ENCODE measurements at places on chromosomes 13 and 19.

GRCh38 chr13:90618133-90618532 lies 729.4 kb upstream of the MIR17HG start:
- DNase-seq, result no peak

- no peak for DNase-seq
These were observed 783 bp downstream of the RHPN2 start for GRCh38 chr19:33063753-33064457.

DNA sequence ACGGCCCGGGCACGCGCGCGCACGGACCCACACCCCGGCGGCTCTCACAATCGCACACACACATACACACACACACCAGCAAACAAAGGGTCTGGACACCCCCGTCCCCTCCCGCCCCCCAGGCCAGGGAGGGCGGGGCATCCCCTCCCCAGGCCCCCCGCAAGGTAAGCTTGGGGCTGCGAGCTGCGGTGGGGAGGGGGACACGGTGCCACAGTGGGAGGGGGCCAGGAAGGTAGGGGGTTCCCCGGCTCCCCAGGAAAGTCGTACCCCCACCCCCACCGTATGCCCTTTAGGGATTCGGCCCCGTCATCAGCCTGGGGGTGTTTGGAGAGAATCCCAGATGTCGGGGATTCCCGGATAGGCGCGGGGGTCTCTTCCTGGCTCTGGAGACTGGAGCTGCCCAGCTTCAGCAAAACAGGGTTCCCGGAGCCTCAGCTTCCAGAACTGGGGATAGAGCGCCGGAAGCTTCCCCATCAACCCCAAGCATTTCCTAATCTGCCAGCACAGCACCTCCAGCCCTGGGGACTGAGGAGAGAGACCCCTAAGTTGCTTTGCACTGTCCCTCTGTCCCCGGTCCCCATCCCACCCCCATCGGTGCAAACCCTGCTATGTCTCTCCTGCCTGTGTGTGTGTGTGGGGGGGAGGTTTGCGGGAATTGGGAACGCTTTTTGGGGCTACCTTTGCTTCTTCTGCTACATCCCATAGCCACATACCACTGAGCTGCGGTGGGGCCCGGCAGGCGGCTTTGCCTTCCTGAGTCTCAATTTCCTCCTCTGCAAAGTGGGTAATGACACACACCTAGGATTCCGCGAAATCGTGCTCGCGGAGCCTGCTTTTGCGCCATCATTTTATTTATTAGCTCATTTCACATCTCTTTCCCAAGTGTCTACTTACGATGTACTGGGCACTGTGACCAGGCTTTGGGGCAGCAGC lies 1.8 kb upstream of the CDC37 start:
- DNase-seq, result no peak

DNA sequence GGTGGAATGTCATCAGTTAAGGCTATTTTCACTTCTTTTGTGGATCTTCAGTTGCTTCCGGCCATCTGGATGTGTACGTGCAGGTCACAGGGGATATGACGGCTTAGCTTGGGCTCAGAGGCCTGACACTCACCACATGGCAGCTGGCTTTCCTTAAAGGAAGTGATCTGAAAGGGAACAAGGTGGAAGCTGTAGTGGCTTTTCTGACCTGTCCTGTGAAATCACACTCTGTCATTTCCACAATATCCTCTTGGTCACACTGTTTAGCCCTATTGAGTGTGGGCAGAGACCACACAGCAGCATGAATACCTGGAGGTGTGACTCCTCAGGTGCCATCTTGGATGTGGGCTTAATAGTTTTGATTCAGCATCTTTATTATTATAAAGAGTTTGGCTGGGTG lies 4.5 kb upstream of the BAX start:
- DNase-seq, result no peak

DNA sequence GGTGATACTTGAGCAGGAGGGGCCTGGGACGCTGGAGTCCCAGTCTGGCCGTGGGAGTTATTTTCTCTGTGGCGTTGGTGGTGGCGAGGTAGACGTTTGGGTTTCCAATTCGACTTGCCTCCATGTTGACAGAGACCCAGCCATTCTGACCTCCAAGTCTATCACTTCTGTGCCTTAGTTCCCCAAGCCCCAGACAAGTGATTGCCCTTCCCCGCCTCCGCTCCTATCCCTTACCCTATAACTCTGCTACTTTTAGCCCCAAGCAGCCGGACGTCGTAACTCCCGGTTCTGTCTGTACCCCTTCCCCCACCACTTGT lies 549 bp downstream of the TIMM50 start:
- DNase-seq, result no peak

- no peak for DNase-seq
These were observed 12.1 kb upstream of the LGALS14 start for GRCh38 chr19:39692166-39692565.

DNA sequence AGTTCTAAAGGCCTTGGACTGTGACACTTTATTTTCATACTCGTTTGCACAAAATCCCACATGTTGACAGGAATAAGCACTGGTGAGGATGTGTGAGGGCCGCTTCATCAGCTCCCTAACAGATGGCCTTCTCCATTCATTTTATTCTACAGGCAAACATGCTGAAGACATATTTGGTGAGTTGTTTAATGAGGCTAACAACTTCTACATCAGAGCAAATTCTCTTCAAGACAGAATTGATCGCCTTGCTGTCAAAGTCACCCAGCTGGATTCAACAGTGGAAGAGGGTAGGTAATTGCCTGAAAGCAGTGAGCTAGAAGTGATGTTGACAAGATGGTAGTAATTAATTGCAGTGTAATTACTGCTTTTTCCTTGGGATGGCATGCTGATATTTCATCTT lies 95.7 kb downstream of the GPR12 start:
- peak; percentile 27 for DNase-seq

GRCh38 chr13:99282264-99283231 lies 24.4 kb upstream of the GPR18 start:
- DNase-seq, result peak; percentile 35

DNA sequence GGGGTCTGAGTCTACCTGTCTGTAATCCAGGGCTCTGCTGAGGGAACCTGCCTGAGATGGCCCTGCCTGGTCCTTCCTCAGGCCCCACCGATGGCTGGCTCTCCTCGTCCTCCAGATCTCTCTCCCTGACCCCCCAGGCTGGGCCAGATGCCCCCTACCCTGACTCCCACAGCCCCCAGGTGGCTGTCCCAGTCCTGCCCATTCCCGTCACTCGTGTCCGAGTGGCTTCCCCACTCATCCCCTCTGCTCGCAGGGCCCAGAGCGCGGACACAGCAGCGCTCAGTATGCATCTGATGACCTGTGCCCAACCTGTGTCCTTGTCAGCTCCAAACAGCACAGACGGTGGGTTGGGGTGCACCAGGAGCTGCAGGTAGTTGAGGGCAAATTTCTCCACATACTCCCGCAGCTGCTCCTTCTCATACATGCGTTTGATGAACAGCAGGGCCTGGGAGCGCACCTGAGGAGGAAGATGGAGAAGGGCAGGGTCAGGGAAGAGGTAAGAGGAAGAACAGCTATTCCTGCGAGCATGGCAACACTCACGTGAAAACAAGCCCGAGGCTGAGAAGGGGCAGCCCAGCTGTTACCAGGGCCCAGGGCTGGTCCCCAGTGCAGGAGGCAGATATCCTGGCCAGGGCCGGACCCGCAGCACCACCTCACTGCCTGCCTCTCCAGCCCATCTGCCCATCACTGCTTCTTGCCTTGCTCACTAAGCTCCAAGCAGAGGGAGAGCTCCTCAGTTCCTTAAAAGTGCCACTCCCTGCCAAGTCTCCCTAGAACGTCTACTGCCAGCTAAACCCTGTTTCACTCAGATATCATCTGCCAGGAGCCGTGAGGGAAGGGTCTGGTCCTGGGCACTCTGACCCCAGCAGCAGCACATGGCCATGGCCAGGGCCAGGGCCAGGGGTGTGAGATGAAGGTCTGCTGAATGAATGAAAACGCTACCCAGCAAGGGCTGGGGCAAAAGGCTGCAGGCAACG lies 11.1 kb upstream of the RSPH6A start:
- no peak for DNase-seq

DNA sequence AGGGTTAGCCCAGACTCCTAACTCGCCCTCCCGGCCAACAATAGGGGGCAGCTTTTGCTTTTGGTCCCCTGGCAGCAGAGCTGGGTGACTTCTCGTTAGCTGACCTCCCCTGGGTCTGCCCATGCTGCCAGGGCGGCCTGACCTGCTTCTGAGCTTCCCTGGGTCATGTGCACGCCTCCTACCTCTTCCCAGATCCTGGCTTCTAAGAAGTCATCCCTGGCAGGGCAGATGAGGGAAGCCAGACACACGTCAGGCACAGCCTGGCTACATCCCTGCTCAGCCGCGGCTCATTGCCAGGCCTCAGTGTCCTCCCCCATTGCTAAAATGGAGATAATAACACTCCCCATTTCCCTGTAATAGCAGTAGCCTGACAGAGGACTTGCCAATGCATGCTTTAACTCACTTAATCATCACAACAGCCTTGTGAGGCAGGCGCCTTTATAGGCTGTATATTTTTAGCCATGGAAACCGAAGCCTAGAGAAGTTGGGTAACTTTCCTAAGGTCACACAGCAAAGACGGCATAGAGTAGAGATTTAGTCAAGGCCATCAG lies 2.1 kb downstream of the KCNK6 start:
- no peak for DNase-seq

DNA sequence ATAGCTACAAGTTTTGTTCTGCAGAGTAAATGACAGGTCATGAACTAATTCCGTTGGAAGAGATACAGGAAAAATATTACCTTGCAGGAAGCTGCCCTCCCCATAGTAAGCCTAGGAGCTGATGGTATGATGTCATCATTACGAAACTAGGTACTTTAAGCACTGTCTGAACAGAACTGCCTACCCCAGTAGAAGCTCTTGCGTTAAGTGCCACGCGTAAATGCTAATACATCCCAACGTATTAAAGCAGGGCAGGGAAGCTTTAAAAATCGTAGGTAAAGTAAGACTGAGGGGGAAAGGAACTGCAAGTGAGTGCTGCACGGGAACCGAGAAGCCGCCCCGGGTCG lies 572 bp downstream of the UGGT2 start:
- DNase-seq, result peak; percentile 62

DNA sequence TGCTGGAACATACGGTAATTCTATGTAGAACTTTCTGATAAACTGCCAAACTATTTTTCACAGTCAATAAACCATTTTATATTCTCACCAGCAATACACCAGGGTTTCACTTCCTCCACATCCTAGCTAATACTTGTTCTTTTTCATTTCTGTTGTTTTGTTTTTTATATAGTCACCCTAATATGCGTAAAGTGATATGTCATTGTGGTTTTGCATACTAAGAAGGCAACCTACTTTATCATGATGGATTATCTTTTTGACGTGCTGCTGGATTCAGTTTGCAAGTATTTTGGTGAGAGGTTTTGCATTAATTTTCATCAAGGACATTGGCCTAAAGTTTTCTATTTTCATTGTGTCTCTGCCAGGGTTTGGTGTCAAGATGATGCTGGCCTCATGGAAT lies 1384.1 kb downstream of the UQCRFS1 start:
- DNase-seq, result no peak

DNA sequence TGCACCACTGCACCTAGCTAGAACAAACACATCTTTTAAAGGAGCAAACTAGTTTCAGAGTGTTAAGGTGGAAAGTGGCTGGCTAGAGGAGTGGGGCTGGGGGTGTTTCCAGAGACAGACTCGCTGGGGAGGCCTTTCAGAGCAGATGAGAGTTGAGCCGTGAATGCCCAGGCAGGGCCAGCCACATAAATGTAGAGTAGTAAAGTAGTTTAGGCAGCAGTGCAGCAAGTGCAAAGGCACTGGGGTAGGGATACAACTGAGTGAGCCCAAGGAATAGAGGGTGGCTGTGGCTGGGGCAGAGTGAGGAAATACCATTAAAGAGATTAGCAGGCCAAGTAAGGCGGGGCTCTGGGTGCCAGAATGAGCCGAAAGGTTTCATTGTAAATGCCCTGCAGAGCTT lies 72.0 kb downstream of the ALOX5AP start:
- DNase-seq, result no peak

GRCh38 chr13:89214185-89214584 lies 1543.0 kb downstream of the SLITRK5 start:
- DNase-seq, result no peak

GRCh38 chr19:7565332-7565731 lies 29.8 kb downstream of the PNPLA6 start:
- no peak for DNase-seq

GRCh38 chr19:763181-763580 lies 12.3 kb downstream of the MISP start:
- DNase-seq, result no peak

DNA sequence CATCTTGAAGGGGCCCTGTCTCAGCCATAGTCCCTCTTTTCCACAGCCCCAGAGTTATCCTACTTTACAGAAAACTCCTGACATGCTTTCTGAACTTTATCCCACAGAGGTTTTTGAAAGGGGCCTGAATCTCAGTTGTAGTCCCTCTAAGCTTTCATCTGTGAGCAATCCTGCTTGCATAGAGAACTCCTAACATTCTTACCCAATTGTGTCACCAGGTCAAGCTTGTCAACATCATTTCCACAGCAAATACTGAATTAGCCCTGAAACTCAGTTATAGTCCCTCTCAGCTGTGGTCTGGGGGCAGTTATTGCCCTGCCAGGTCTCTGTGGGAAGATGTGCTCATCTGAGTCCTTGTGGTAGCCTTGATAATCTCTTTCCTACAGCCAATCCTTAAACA lies 2190.3 kb upstream of the PCDH20 start:
- DNase-seq, result peak; percentile 5

DNA sequence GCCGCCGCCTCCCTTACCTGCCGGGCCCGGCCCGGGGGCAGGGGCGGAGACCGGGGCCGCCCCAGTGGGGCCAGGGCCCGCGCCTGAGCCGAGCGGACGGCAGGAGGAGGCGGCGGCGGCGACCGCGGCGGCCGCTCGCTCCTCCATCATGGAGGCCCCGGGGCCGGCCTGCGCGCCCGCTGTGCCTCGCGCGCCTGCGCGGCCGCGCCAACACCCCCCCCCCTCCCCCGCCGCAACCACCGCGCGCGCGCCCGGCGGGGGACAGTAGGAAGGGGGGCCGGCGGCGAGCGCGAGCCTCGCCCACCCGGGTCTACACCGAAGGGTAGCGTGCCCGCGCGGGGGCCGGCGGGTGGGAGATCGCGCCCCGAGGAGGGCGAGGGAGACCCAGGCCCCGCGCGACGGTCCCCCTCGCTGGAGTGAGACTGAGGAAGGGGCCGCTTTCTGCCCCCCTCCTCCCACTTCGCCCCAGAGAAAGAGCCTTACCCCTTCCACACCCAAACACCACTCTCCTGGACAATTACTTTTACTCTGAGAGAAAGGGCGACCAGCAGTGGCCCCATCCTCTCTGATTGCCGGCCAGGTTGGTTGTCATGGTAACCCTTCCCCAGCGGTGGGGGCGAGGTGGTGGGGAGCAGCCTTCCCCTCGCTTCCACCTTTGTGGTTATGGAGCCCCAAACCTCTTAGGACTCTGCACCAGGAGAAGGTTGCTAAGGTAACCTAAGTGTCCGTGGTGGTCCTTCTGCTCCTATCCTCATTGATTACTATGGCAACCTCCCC lies at the start of gene STRN4:
Gene STRN4 (minus strand): TSS at position 170 of the 777 bp plus-strand sequence. CDS start 20 bp downstream, at position 150.
- DNase-seq, result peak; percentile 68

GRCh38 chr13:112700291-112701060 lies 10.6 kb downstream of the ATP11A start:
- DNase-seq, result no peak

GRCh38 chr13:25478186-25478585 lies 106.4 kb downstream of the ATP8A2 start:
- DNase-seq, result no peak
